ENCODE measurements at places on chromosomes 16 and 17.

GRCh38 chr17:19672009-19672750 lies 23.6 kb downstream of the ALDH3A2 start:
- DNase-seq, result no peak

GRCh38 chr17:81947189-81947588 lies at the start of gene MYADML2:
Gene MYADML2, minus strand, starts transcription at chr17:81947233. Its CDS starts 5,492 bp downstream, at chr17:81941741.
- no peak for DNase-seq

DNA sequence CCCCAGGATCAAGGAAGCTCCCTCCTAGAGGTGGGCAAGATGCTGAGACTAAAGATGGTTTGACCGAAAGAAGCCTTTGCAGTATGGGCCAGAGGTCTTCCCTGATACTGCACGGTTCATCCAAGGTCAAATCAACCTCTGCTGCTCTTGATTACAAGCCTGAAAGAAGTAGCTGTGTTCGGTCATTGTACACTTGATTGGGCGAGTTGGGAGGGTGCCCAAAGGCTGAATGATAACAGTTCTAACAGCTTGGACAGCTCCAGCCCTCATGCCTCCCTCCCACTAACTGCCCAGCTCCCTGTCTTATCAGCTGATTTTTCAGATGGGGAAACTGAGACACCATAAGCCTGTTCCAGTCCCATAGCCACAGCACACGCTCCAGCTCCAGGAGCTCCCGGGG lies 42.8 kb downstream of the ABCC12 start:
- DNase-seq, result no peak

DNA sequence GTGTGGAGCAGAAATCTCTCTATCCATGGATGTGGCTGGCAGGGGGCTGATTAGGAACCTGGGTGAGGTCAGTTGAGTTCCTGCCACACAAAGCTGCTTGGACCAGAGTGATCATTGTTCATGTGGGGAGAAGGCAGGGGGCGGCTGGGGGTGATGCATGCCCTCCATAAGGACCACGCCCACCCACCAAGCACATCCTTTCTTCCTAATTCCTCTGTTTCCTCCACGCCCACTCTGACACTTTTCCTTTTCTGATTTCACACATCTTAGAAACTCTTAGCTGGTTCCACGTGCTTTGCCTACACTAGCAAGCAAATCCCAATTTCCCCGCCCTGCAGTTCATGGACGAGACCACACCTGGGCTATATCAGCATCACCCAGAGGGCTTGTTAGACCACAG lies 108.5 kb downstream of the SDK2 start:
- DNase-seq, result no peak

GRCh38 chr16:67543582-67543981 lies 15.0 kb downstream of the RIPOR1 start:
- no peak for DNase-seq

- DNase-seq, result no peak
Observed at GRCh38 chr16:330741-331140, 21.8 kb downstream of the AXIN1 start.

DNA sequence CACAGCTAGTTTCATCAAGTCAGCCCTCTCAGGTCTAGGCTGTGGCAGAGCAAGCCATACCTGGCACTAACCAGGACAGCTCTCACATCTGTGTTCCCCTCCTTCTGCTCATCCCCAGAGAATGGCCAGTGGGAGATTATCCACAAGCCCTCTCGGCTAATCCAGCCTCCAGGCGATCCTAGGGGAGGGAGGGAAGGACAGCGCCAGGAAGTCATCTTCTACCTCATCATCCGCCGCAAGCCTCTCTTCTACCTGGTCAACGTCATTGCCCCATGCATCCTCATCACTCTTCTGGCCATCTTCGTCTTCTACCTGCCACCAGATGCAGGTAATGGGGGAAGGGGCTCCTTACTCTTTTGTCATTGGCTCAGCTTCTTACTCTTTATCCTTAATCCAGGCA lies 3.6 kb downstream of the CHRNB1 start:
- no peak for DNase-seq

DNA sequence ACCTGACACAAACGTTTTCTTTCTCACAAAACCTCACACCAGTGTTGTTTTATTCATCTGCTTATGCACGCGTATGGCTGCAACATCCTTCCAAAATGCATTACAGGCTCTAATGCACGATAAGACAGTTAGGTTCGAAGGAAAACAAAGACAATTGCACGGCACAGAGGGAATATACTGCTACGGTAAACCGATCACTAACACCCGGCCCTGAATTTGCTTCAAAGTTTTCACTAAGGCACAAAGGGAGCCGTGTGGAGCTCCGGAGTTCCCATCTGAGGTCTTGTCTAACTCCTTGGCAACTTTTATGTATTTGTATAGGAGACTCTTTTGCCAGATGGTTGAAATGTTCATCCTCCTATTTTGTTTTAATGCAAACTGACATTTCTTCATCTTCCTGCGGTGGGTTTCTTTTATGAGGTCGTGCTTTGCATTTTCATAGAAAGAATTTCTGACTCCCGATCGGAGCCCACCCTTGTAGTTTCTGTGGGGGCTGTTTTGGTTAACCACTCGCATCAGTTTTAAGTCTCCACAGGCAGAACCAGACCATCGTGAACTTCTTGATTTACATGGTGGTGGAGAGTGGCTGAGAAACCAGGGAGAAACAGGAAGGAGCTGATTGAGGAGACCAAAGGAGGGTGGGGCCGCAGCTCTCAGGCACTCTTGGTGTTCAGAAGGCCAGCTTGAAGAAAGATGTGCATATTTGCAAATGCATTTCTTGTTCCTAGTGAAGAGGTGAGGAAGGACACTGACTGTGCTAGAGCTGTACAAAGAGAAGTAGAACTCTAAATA lies 516.8 kb downstream of the MAF start:
- DNase-seq, result no peak

- no peak for DNase-seq
Observed at GRCh38 chr17:58412961-58413586, 4.3 kb downstream of the RNF43 start.

Measured in stimulated activated CD4-positive, alpha-beta T cell treated with anti-CD3 and anti-CD28 coated beads, Interleukin-4, amount 100 ng/mL, for 4 hours (primary cell).